ENCODE measurements at places on chromosomes 16 and 17.

DNA sequence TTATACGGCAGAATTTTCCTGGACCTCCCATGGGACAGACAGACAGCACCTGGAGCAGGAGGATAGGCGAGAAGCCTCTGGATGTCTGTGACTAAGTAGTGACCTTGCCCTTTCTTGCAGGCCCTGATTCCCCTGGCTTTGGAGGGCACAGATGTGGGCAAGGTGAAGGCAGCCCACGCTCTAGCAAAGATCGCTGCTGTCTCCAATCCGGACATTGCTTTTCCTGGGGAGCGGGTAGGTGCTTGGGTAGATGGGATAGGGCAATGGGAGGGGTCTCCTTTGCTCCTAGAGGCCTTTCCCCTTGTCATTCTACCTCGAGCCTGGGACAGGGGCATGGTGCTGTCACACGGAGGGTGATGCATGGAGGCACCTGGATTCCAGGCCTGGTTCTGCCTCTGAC is 17.3 kb downstream of the SLC35G3 start:
- no peak for DNase-seq

DNA sequence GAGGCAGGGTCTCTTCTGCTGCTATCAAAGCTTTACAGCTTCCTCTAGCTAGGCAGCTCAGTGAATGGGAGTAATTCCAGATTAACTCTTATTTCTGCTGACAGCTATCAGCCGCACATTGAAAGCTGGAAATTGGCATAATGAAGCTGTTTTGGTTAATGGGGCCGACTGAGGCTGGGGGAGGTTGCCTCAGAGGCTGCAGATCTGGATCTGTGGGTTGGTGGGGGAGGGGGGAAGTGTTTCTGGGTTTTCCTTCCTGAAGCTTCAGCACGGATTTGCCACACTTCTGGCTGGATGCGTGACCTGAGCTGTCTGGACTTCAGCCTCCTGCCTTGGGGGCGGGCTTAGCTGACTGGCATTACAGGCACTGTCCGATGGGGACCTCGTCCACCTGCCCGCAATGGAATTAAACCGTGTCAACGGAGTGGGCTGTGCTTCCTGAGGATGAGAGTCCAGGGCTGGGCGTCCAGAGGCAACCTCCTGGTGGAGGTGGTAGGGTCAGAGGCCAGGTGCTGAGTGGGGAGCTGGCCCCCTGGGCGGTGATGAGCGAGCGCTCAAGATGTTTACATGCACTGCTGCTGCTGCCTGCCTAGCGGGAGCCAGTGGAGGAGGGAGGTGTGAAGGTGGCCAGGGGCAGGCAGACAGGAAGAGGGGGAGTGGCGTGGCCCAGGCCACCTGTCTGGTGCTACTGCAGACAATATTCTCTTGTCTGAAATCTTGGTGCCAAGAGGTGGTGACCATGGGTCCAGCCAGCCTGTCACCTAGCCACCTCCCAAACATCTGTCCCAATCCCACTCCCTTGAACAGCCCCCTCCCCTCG is 6.7 kb upstream of the ABCC3 start:
- DNase-seq, result peak; percentile 30

DNA sequence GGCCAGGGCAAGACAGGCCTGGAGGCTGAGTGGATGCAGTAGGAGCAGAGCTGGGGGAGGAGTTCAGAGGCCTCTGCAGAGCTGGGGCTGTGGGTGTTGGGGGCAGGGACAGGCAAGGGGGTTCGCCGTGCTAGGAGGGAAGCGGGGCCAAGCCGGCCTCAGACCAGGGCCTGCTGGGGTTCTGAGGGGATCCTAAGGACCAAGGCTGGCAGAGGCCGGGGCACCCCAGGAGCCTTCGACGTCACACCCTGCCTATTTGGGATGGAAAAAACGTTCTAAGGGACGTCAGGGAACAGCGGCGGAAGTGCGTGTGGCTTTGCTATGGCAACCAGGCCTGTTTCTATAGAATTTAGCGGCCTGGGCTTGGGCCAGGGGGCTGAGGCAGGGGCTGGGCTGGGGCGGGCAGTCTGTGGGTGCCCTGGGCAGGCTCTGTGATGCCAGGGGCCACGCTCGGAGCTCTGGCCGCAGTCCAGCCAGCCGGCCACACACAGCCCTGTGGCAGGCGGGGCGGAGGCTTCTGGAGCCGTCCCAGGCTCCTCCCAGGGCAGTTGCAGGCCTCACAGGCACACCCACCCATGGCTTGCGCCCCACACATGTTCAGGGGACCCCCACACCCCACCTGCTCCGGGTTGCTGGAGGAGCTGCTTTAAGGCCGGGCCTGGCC is 3.7 kb downstream of the TRAF7 start:
- no peak for DNase-seq

DNA sequence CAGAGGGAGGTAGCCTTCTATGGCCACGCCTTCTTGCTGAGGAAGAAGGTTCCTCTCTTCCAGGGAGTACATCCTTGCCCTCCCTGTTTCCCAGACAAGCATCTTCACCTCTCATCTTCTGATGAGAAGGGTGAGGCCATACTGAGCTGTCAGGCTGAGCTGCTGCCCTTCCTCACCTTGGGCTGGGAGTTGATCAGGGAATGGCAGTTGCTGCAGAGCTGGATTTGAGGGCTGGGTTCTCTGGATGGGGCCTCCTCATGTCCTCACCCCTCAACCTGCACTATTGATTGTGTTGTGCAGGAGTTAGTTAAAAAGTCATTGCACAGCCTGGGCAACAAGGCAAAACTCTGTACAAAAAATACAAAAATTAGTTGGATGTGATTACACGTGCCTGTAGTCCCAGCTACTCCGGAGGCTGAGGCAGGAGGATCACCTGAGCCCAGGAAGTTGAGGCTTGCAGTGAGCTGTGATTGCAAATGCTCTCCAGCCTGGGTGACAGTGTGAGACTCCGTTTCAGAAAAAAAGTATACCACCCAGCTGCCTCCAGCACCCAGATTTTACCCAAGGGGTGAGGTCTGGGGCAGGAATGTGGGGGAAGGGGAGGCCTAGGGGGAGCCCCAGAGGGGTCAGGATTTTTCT is 2.0 kb downstream of the ERBB2 start:
- no peak for DNase-seq

GRCh38 chr16:89167425-89167941 is 4.1 kb upstream of the CDH15 start:
- peak; percentile 96 for DNase-seq

DNA sequence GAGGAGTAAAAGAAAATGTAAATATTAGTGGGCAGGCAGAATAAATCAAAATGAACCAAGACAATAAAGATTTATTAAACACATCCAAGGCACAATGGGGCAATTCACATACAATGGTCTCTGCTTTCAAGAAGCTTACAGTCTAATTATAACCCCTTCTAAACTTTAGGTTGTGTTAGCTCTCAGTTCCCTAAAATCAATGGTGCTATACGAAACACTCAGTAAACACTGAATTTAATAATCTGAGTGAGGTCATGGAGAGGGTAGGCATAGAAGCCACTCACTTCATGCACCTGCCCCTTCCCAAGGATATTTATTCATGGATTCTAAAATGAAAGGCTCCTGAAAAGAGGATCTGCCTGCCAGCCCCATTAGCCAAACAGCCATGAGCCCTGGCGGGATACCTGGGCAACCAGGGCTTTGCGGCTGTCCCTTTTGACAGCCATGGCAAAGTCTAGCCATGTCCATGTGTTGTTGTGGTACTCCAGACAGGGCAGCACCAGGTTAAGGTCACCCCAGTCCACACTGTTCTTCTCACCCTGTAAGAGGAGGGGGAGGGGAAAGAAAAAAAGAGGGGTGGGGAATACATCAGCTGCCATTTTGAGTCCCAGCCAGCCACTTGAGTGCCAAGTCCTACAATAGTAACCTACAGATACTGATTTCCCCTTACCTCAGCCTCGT is 1.4 kb upstream of the RSKR start:
- DNase-seq, result no peak

GRCh38 chr17:1267471-1267943 is 2.7 kb upstream of the BHLHA9 start:
- peak; percentile 57 for DNase-seq

Data from OCI-M1 (cell line).